ENCODE measurements at places on chromosomes 4 and X. TPM values are rescaled to one million over a fixed set of nuclear protein-coding genes. Genes with fewer than 3 reads are reported as not detected.

Gene CLDN34
- total RNA-seq, result not detected

Gene BEX5
- total RNA-seq, result 1.3 TPM

DNA sequence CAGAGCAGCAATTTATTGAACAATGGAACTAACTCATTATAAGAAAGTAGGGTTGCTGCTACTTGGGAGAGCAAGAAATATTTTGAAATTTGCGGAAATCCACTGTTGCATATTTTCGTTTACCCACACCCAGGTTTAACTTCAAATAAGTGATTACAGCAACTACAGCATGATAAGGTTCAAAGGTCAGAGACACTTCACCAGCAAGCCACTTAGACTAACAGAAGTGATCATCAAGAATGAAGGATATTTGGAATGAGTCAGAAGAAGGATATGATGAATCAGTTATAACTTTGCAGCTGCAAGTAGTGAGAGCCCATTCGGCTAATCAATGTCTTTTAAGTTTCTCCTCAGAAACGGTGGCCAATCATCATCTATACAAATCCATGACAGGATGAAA lies 199.3 kb downstream of the TMA16 start:
- DNase-seq, result no peak

DNA sequence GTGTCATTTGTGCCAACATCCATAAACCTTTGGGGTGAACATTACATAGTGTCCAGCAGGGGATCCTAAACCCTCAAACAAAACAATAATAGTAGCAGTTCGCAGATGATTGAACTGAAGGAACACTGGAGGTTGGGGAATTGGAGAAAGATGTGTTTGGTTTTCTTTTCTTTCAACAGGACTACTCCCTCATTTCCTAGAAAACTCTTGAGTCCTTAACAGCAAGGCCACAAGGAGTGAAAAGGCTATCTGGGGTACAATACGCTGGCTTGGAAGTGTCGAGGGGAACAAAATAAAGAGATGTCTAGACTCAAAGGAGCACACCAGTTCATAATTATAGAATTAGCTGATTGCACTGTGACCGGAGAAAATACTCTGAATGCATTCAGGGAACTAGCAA lies 72.1 kb downstream of the IDS start:
- no peak for DNase-seq

Gene ADGRG4
- total RNA-seq, result under 0.01 TPM

Gene SPIN2A
- 0.27 TPM for total RNA-seq

- no peak for DNase-seq
These were observed 119.7 kb downstream of the TEX13C start for GRCh38 chrX:125439194-125439849.

DNA sequence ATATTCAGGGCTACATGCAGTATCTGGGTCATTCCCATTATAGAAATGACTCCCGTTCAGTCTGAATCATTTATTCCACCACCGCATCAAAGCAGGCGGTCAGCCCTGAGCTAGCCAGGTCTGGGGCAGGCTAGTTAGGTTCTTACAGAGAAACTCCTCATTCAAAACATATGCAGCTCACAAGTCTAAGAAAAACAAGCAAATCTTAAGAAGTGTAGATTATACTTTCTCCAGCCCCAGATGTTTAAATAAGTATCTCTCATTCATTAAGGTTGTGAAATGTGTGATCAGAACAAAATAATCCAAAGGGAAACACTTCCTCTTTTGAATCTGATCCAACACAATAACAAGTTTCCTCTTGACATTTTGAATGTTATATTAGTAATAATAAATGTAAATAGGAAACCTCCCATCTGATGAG lies 441.9 kb downstream of the INPP4B start:
- peak; percentile 11 for DNase-seq

- DNase-seq, result no peak
These were observed 72.0 kb downstream of the FRMPD4 start for GRCh38 chrX:12210196-12210815.

- DNase-seq, result peak; percentile 49
These were observed 10.1 kb upstream of the SH3TC1 start for GRCh38 chr4:8188743-8189550.

DNA sequence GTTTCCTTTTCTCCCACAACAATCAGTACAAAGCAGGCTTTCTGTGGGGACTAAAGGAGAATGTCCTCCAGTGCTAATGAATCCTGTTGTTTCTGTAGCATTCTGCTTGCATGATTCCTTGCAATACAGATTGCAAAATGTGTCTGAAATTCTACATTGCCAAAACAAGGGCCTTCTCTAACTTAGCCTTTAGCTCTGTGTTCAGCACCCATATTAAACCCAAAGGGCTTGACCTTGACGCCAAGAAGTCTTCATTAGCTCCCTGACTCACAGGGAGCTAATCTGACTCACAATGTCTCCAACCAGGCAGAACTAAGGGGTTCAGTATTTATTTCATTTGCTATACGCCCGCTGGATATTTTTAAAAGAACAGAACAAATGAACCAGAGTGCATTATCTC lies 241.4 kb upstream of the CLNK start:
- DNase-seq, result no peak

Gene DKK2
- total RNA-seq, result under 0.01 TPM

Gene TCEANC
- 2.2 TPM for total RNA-seq

DNA sequence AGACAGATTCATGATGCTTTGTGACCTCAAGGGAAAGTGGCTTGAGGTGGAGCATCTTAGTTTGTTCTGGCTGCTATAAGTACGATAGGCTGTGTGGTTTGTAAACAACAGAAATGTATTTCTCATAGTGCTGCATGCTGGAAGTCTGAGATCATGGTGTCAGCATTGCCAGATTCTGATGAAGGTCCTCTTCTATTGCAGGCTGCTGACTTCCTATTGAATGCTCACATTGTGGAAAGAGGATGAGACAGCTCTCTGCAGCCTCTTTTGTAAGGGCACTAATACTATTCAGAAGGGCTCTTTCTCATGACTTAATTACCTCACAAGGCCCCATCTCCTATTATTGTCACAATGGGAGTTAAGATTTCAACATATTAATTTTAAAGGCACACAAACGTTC lies 1674.0 kb upstream of the PCDH7 start:
- DNase-seq, result no peak

Gene LDOC1
- total RNA-seq, result 8.1 TPM

Gene DMP1
- total RNA-seq, result not detected

DNA sequence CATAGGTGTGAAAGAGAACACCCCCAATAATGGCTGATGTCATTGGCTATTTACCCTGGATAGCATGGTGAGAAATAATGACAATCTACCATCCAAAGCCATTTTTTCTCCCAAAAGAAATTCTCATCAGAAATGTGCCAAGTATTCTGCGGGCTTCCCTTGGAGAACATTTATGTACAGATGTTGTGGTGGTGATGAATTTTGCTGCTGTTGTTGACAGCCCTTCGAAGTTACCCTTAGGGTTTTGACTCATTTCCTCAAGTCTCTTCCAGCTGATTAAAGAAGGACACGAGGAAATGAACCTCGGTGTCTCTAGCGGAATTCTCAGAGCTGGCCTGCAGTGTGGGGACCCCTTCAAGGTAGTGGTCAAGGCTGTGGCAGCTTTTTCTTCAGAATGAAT lies 3.4 kb downstream of the KIT start:
- DNase-seq, result no peak

GRCh38 chr4:81541161-81541945 lies 69.6 kb upstream of the RASGEF1B start:
- no peak for DNase-seq

GRCh38 chr4:47349326-47349725 lies 114.2 kb downstream of the COMMD8 start:
- no peak for DNase-seq

- no peak for DNase-seq
These were observed 113.6 kb upstream of the TEX13C start for GRCh38 chrX:125205918-125206665.

Gene XAGE2
- total RNA-seq, result not detected

Gene PNMA3
- 2.2 TPM for total RNA-seq

DNA sequence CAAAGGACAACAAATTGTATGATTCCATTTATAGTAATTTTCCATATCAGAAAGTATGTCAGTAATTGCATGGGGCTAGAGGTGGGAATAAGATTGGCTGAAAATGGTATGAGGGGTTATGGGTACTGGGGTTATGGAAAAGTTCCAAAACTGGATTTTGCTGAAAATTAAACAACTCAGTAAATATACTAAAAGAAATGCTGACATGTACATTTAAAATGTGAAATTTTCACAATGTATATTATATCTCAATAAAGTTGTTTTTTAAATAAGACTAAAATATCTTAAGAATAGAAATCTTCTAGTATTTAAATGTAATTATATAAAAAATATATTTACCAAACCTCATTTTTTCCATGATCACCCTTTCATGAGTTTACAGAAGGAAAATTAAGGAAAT lies 844.9 kb upstream of the SLIT2 start:
- no peak for DNase-seq

Gene P2RY4
- 0.81 TPM for total RNA-seq

- no peak for DNase-seq
These were observed 149.8 kb upstream of the TLL1 start for GRCh38 chr4:165723051-165723795.

- DNase-seq, result no peak
These were observed 184.4 kb downstream of the VEGFC start for GRCh38 chr4:176608346-176608745.

GRCh38 chrX:50430917-50431575 lies 39.6 kb downstream of the DGKK start:
- no peak for DNase-seq

All from hematopoietic multipotent progenitor cell (in vitro differentiated cells).